GM12864 (cell line): ENCODE measurements at places on chromosomes 6 and 20.

GRCh38 chr6:105301756-105302616 is 100.9 kb downstream of the PREP start:
- no peak for DNase-seq

GRCh38 chr6:87155842-87156815 is 764 bp downstream of the ZNF292 start:
- DNase-seq, result no peak

GRCh38 chr6:25458485-25458884 is 179.3 kb downstream of the CARMIL1 start:
- DNase-seq, result no peak

GRCh38 chr20:7765221-7765620 is 175.0 kb downstream of the HAO1 start:
- DNase-seq, result no peak

GRCh38 chr6:17470938-17471327 is 77.5 kb downstream of the CAP2 start:
- no peak for DNase-seq

DNA sequence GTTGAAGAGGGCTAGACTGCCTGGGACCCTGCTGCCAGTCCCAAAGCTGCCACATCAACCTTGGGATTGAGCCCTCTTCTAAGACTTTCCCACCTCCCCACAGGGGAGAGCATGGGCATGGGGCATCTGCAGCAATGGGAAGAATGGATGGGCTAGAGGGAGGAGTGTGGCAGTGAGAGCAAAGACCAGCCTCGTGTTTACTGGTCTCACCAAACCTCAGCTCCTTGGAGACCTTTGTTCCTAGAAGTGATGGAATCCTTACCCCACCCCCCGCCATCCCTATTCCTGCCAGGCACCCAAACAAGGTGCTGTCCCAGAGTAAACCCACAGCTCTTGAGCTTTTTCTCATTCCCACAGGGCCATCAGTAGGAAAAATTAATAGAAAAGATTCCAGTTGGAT is 20.0 kb upstream of the ARMC12 start:
- DNase-seq, result no peak

DNA sequence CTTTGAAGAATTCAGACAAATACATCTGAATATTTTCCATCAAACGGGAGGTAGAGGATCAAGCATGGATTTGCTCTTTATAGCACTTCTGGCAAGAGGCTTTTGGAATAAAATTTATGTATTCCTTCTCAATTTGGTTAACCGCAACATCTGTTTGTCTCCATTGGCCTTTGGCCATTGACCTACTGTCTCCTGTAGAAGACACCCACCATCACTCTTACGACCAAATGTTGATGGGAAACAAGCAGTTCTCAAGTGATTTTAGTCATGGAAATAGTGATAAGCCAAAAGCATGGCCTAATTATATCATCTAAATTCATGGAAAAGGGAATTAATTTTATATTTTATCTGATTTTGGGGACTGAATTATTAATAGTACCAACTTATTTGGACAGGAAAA is 591.9 kb downstream of the CD109 start:
- no peak for DNase-seq

GRCh38 chr6:46347669-46348068 is 143.6 kb downstream of the RCAN2 start:
- no peak for DNase-seq

DNA sequence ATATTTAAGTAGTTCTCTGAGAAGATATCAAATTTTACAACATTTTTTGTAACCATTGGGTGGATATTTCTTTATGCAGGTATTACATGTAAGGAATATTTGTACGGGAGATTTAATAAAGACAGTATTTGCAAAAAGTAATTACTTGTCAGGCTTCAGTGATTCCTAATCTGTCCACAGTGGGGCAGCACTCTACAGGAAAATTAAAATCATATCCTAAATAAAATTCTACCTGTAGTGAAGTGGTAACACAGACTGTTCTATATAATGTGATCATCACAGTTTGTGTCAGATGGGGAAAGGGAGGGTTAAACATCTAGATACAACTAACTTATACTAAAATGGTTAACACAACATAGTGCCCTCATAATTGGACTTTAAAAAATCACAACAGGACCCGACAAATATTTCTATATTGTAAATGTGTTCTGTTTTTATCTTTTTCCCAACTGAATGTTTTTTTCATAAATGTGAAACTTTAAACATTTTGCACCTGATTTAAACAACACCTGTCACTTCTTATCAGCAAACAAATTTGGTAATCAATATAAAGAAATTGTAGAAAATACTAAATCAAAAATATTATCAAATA is 145.6 kb upstream of the MANEA start:
- DNase-seq, result peak; percentile 4

GRCh38 chr6:161660666-161661571 is 387.1 kb upstream of the AGPAT4 start:
- no peak for DNase-seq

DNA sequence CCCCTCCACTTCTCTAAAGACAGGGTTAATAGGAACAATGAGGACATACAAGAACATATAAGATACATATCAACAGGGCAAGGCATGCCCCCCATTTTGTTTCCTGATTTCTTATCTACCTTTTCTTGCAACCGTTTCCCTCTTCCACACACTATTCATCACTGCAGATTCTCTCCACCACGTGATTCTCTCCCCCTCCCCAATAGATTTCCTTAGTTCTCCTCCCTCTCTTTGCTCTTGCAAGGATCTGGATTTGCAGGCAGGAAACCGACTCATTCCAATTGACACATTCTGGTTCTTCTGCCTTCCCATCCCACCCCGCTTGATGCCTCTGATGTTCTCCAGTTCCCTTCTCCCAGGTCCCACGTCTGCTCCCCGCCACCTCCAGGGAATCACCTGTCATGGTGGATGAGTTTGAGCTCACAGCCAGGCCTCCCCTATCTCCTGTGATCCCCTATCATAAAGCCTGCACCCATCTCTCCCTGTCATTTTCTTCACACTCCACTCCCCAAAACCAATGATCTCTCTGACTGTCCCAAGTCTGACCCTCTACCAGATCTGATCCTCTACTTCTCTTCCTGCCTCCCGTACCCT is 7.5 kb downstream of the GABBR1 start:
- no peak for DNase-seq

- no peak for DNase-seq
Measured at GRCh38 chr6:96153775-96154174, 138.0 kb downstream of the FUT9 start.

DNA sequence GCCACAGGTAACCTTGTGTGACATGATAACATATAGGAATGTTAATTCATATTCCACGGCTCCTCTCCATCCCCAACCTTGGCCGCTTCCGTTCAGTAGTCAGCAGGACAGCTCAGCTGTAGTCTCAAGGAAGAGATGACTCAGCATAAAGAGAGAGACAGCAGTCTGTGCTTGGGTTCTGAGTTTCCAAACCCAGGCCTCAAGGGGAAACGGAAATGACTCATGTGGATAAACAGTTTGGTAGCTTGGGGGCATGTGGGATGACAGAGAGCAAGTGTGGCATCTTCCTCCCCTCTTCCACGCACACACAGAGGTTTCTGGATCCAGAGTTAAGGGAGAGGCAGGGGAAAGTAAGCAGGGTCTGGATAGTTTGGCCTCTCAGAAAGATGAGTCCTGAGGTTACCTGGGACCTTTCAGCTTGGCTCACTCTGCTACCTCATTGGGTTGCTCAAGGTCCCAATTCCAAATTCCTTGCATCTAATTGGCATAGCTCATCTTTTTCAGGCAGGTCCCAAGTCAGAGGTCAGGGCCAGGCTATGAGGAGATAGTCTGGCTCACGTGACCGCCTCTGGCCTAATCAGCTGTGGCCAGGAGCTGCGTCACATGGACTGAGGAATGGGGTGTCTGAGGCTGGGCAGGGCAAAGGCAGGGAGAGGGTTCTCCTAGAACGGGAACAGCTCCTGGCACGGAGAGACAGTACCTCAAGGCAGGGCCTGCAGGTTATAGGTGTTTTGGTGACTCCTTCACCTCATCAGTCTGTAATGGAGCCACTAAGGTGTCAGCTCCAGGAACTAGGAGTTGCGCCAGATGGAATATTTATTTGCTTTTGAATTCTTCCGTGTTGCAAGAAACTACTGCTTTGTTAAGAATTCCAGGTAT is 36.5 kb upstream of the MLN start:
- DNase-seq, result peak; percentile 68

- no peak for DNase-seq
Measured at GRCh38 chr6:107523054-107523791, 33.3 kb downstream of the SOBP start.

- DNase-seq, result no peak
Measured at GRCh38 chr6:39653612-39654011, 71.6 kb downstream of the KIF6 start.

DNA sequence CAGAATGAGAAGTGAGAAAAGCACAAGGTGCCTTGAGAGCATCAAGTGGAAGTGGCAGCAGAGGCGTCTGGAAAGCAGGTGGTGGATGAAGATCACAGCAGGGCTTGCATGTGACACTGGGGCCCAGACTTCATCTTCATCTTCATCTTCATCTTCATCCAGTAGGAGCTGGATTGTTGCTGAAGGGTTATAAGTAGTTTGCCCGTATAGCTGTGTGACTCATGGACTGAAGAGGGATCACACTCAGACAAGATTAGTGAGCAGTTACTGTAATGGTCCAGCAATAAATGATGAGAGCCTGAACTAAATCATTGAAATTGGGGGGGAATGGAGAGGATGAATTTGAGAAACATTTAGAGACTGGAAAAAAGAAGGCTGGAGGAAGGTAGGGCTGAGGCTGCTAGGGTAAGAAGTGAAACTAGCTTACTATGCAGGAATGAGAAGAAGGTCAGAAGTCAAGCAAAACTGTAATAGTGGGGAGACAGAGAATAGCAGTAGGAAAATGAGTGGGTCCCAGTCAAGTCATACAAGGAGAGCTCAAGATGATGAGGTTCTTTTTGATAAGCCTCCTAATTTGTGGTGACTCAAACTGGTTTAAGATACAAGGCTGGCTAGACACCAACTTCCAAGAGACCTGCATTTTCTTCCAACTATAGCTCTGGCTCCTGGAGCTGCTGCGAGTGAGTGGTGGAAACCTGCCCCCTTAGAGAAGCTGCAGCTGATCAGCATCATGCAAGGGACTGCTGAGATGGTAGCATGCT is 92.3 kb upstream of the BEND6 start:
- no peak for DNase-seq

- DNase-seq, result no peak
Measured at GRCh38 chr6:2687456-2687855, 63.3 kb downstream of the MYLK4 start.

GRCh38 chr6:138253731-138254130 is 35.4 kb upstream of the PBOV1 start:
- DNase-seq, result no peak

- DNase-seq, result no peak
Measured at GRCh38 chr20:50776122-50776817, 18.6 kb upstream of the BCAS4 start.

- DNase-seq, result no peak
Measured at GRCh38 chr6:43325876-43326275, 17.2 kb upstream of the CRIP3 start.

GRCh38 chr6:109082188-109082577 is 12.5 kb downstream of the SESN1 start:
- no peak for DNase-seq

GRCh38 chr6:99588618-99589289 is 17.9 kb upstream of the PRDM13 start:
- DNase-seq, result no peak

DNA sequence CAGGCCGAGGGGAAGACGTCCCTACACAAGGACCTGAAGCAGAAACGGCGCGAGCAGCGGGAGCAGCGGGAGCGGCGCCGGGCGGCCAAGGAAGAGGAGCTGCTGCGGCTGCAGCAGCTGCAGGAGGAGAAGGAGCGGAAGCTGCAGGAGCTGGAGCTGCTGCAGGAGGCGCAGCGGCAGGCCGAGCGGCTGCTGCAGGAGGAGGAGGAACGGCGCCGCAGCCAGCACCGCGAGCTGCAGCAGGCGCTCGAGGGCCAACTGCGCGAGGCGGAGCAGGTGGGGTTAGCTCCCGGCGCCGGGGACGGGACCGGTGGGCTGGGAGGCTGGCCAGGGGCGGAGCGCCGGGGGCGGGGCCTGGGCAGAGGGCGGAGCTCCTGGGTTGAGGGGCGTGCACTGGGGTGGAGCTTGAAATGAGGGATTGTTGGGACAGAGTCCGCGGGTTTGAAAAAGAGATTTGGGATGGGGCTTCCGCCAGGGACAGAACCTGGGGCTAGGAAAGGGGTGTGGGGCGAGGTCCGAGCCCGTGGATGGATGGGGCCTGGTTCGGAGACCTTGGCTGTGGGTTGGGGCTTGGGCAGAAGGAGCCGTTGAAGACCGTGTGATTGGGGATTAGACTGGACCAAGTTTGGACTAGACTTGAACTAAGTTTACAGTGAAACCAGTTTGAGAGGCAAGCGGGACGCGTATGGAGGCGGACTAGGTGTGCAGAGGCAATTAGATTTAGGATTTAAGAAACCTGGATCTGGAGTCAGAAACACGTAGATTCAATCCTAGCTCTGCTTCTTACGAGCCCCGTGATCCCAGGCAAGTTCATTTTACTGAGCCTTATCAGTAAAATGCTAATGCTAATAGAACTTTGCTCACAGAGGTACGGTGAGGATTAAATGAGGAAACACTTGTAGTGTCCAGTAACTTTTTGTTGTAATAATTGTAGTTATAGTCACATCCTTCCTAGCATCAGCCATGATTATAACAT is 20.9 kb downstream of the DEF6 start:
- no peak for DNase-seq

GRCh38 chr6:128606611-128607010 is 86.2 kb upstream of the PTPRK start:
- no peak for DNase-seq

GRCh38 chr6:44622956-44623355 is 235.4 kb downstream of the CDC5L start:
- no peak for DNase-seq

GRCh38 chr6:7675353-7675945 is 50.5 kb upstream of the BMP6 start:
- DNase-seq, result no peak

DNA sequence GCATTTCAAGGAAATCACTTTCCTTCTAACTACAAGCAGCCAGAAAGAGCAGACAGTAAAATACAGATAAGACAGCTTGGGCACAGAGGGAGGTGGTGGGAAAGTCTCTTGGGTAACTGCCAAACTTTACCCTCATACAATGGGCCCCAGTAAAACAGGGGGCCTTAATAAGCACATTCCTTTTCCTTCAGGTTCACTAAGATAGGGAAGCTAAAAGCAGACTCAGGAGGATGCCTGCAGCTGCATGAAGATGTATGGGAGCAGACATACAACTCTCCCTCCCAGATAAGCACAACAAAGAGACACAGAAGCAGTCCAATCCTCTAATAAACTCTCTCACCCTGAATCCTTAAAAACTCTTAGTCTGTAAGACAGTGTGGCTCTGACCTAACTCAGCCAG is 49.0 kb downstream of the SIM1 start:
- no peak for DNase-seq

- no peak for DNase-seq
Measured at GRCh38 chr6:146027586-146028251, 1.1 kb upstream of the GRM1 start.
